ENCODE measurements at places on chromosomes 5 and 9. TPM values are rescaled to one million over a fixed set of nuclear protein-coding genes. Genes with fewer than 3 reads are reported as not detected.

IGIP gene
- total RNA-seq = 31.7 TPM

NIM1K gene
- total RNA-seq = 0.67 TPM

TMOD1 gene
- 37.0 TPM for total RNA-seq

CDC37L1 gene
- 35.3 TPM for total RNA-seq

PCDHGB2 gene
- total RNA-seq = 7.6 TPM

DNA sequence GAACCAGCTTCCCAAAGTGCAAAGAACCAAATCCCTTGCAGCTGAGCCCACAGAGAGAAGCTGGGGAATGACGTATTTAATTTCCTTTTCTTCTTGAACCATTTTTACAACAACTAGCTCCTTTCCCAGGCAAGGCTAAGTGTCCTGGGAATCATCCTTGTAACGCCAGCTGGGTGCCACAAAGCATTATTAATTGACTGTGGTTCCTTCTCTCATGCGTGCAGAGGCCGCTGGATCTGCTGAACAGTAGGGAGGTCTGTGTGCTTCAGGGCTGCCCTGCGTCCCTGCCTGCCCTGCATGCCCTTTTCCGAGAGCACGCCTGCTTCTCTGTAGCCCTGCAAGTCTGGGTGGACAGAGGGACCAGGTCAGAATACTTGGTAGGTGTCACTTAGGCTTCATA, 124.1 kb upstream of the OTULINL start:
- no peak overlapping the region for H3K27ac ChIP-seq
- DNase-seq = no peak
- peaks cover 4% of the 10 kb centered on the region for H3K4me1 ChIP-seq
- no peaks in the 10 kb centered on the region for H3K27me3 ChIP-seq
- peaks cover 17% of the 10 kb centered on the region for H3K36me3 ChIP-seq

- no peak overlapping the region for H3K27ac ChIP-seq
- DNase-seq = no peak
- no peaks in the 10 kb centered on the region for H3K27me3 ChIP-seq
- H3K4me3 ChIP-seq = no peak overlapping the region
Measured at GRCh38 chr5:125470280-125470902, 724.0 kb upstream of the ZNF608 start.

DNA sequence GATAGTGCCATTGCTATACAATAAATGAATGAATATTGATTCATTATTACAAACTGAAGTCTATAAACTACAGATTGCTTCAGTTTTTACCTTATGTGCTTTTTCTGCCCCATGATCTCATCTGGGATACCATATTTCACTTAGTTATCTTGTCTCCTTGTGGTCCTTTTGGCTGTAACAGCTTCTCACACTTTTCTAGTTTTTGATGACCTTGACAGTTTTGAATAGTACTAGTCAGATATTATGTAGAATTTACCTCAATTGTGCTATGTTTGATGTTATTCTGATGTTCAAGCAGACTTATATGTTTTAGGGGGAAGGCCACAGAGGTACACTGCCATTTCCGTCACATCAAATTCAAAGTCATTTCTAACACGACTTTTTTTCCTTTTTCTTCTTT, 2364.3 kb upstream of the ACO1 start:
- H3K36me3 ChIP-seq = no peaks in the 10 kb centered on the region
- no peak overlapping the region for H3K4me3 ChIP-seq
- H3K4me1 ChIP-seq = no peaks in the 10 kb centered on the region
- no peaks in the 10 kb centered on the region for H3K27me3 ChIP-seq
- no peak for DNase-seq
- H3K27ac ChIP-seq = no peak overlapping the region

DNA sequence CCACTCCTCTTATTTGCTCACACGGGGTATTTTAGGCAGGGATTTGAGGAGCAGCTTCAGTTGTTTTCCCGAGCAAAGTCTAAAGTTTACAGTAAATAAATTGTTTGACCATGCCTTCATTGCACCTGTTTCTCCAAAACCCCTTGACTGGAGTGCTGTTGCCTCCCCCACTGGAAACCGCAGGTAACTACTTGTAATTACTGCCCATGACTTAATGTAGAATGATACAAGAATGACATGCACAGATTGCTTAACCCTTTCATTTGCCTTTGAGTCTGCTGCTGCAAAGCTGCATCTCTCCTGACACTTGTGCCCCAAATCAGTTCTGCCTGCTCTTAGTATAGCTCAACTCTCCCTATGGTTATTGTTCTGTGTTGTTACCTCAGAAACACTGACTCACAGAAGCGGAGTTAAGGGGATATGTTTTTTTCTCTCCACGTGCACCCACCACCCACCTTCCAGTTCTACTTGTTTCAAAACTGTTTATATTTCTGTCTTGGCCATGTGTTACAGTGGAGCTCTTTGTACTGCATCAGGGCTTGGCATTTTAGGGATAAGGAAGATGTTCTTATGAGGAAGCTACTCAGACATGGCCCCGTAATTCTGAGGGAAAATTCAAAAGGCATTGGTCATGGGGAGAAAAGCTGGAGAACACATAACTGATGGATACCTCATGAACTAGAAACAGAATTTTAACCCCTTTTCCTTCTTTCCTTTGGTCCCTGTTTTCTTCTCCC, 2.3 kb downstream of the ADRB2 start:
- H3K4me1 ChIP-seq = peaks cover 7% of the 10 kb centered on the region
- DNase-seq = no peak
- H3K27ac ChIP-seq = no peak overlapping the region
- H3K36me3 ChIP-seq = no peaks in the 10 kb centered on the region

- H3K27ac ChIP-seq = no peak overlapping the region
- DNase-seq = no peak
- H3K36me3 ChIP-seq = no peaks in the 10 kb centered on the region
- H3K4me1 ChIP-seq = no peaks in the 10 kb centered on the region
- no peaks in the 10 kb centered on the region for H3K27me3 ChIP-seq
- H3K4me3 ChIP-seq = no peak overlapping the region
Measured at GRCh38 chr9:123470121-123470782, 114.3 kb downstream of the CRB2 start.

DNA sequence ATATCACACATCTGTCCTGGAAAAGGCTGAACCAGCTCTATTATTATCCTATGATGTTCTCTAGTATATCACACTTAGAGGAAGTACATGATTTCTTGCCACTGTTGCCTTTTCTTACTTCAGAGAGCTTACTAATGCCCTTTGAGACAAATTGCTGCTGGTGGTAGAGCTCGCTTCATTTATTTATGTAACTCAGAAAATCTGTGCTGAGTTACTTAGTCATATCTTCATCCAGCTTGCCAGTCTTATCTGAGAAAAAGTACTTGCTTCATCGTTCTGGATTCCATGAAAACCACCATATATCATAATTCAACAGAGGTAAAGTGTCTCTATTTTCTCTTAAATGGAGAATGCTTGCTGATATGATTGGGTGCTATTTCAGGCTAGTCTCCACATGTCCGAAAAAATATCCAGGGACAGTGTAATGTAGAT, 26.6 kb downstream of the PTPDC1 start:
- H3K4me1 ChIP-seq = no peaks in the 10 kb centered on the region
- DNase-seq = no peak
- no peaks in the 10 kb centered on the region for H3K36me3 ChIP-seq
- no peak overlapping the region for H3K27ac ChIP-seq

DNA sequence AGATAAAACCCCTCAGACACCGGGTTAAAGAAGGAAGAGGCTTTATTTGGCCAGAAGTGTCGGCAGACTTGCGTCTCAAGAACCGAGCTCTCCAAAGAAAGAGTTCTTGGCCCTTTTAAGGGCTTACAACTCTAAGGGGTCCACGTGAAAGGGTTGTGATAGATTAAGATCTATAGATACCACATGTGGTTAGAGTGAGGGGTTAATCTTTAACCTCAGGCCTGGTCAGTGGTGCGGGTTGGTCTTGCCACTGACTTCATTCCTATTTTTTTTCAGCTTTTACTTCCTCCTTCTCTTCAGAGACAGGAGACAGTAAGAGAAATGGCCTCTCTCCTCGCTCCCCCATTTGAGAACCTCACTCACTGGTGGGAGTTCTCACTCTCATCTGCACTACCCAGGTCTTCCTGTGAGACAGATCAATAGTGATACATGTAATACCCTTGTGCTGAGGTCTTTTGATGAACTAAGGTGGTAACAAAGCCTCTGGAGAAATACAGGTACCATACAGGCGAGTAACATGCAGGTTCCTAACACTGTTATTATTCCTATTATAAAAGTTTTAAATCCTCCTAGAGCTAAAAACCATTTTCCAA, 52.4 kb upstream of the COX7C start:
- H3K27ac ChIP-seq = no peak overlapping the region
- no peaks in the 10 kb centered on the region for H3K27me3 ChIP-seq
- no peak overlapping the region for H3K4me3 ChIP-seq

DNA sequence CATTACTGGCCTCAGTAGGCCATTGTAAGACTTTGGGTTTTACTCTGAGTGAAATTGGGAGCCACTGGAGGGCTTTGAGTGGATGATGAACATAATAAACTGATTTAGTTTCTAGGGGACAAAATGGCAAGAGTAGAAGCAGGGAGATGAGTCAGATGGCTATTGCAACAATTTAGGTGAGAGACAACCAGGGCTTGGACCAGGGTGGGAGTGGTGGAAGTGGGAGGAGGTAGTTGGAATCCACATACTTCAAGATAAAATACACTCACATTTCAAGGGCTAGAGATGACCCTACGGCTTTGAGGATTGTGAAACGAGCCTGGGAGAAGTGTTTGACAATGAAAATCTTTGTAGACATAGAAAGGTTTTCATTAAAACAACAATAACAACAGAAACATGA, 136.3 kb downstream of the ACTBL2 start:
- no peaks in the 10 kb centered on the region for H3K36me3 ChIP-seq
- no peaks in the 10 kb centered on the region for H3K27me3 ChIP-seq
- H3K4me1 ChIP-seq = peaks cover 2% of the 10 kb centered on the region
- H3K27ac ChIP-seq = no peak overlapping the region

GRCh38 chr9:89659891-89660685, 55.3 kb downstream of the GADD45G start:
- H3K27me3 ChIP-seq = no peaks in the 10 kb centered on the region
- H3K36me3 ChIP-seq = no peaks in the 10 kb centered on the region
- no peak overlapping the region for H3K4me3 ChIP-seq
- H3K4me1 ChIP-seq = peaks cover 81% of the 10 kb centered on the region

GRCh38 chr5:109035436-109035835, 287.7 kb downstream of the FER start:
- DNase-seq = no peak
- H3K4me3 ChIP-seq = no peak overlapping the region
- no peaks in the 10 kb centered on the region for H3K36me3 ChIP-seq
- H3K27me3 ChIP-seq = no peaks in the 10 kb centered on the region
- peaks cover 5% of the 10 kb centered on the region for H3K4me1 ChIP-seq

- no peak overlapping the region for H3K27ac ChIP-seq
- DNase-seq = no peak
- H3K36me3 ChIP-seq = no peaks in the 10 kb centered on the region
- H3K4me1 ChIP-seq = no peaks in the 10 kb centered on the region
- no peaks in the 10 kb centered on the region for H3K27me3 ChIP-seq
Measured at GRCh38 chr5:125149110-125149509, 402.7 kb upstream of the ZNF608 start.

GRCh38 chr5:94562327-94562971, 56.0 kb downstream of the KIAA0825 start:
- DNase-seq = no peak
- no peak overlapping the region for H3K27ac ChIP-seq
- no peaks in the 10 kb centered on the region for H3K36me3 ChIP-seq
- H3K4me1 ChIP-seq = no peaks in the 10 kb centered on the region
- no peak overlapping the region for H3K4me3 ChIP-seq

DNA sequence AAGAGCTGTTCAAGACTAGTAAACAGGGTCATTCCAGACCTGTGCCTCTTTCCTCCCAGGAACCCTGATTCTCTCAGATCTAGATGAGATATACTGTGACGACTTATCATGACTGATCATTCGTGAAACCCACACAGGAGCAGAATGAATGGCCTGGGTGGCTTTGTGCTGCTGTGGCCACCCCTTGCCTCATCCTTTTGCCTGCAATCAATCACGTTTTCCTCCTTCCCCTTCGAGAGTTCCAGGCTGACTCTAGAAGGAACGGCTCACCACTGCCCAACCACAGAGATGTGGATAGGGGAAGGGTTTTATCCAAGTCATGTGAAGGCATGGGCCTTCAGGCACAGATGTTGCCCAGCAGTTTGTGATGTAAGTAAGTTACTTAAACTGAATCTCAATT, 5.8 kb downstream of the ANXA6 start:
- no peak overlapping the region for H3K27ac ChIP-seq
- no peaks in the 10 kb centered on the region for H3K27me3 ChIP-seq
- H3K4me1 ChIP-seq = peaks cover 29% of the 10 kb centered on the region
- DNase-seq = no peak

- H3K27ac ChIP-seq = no peak overlapping the region
- no peaks in the 10 kb centered on the region for H3K36me3 ChIP-seq
- H3K4me1 ChIP-seq = no peaks in the 10 kb centered on the region
- H3K27me3 ChIP-seq = no peaks in the 10 kb centered on the region
- H3K4me3 ChIP-seq = no peak overlapping the region
- DNase-seq = no peak
Measured at GRCh38 chr9:23665635-23666034, 160.4 kb downstream of the ELAVL2 start.

DNA sequence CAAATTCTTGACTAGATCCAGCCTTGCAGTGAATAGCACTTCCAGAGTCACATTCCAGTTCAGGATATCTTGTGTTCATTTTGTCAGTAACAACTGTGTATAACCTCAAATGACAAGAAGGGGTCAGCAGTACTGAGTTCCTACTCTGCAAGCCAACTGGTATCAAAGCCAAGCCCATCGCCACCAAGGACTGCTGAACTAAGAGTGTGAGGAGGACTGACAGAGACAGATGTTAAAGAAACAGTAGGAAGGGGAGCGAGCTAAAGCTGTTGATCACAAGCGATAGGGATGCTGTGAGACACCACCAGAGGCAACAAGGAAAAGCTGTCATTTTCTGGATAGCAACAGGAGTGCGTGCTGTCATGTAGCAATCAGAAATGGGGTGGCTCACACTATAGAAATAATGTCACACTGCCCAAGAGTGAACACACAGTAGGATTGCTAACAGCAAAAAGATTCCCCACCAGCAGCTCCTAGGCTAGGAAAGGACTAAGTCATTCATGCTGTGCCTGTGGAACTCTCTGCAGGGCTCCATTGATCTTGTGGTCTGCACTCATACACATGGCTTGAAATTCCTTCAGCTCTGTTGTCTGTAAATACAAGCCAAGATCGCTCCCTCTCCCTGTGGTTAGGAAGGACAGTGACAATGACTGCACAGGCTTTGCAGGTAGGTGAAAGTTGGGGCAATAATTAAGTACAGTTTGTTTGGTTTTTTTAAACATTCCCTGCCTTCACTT, 658.6 kb downstream of the NR2F1-AS1 start:
- DNase-seq = no peak
- H3K27me3 ChIP-seq = no peaks in the 10 kb centered on the region
- H3K4me3 ChIP-seq = no peak overlapping the region
- H3K36me3 ChIP-seq = no peaks in the 10 kb centered on the region
- H3K27ac ChIP-seq = no peak overlapping the region

DNA sequence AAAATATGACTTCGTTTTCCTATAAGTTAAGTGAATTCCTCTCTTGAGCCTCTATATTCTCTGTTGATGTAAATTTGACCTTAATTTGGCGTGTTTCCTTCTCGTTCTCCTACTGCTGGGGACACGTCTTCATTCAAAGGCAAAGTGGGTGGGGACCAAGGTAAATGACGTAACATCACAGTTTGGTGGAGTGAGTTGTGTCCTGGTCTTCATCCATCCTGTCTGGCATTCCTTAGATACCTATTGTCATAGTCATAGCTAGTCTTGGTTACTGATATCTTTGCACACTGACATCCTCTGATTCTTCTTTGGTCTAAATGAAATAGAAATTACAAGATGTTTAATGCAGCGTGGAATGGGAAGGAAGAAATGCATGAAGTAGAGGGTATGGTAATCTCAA, 108.5 kb downstream of the NNT start:
- H3K4me1 ChIP-seq = no peaks in the 10 kb centered on the region
- no peak for DNase-seq
- H3K27me3 ChIP-seq = no peaks in the 10 kb centered on the region
- no peaks in the 10 kb centered on the region for H3K36me3 ChIP-seq

All from thyroid gland (tissue), 4 donors.